T-helper 2 cell treated with Interferon-gamma antibody and Interleukin-4, amounts not matched to agents 5 μg/mL and 100 μg/mL, for 36 hours (primary cell): ENCODE measurements at places on chromosomes 5 and 9.
A peak's percentile ranks its signal among the peaks of the same experiment; 100 is the strongest.

GRCh38 chr5:63700241-63700640 is 262.0 kb downstream of the HTR1A start:
- H3K36me3 ChIP-seq = no peaks in the 10 kb centered on the region
- no peak for DNase-seq
- no peak overlapping the region for H3K4me3 ChIP-seq
- H3K27ac ChIP-seq = no peak overlapping the region

- H3K4me1 ChIP-seq = peaks cover 12% of the 10 kb centered on the region
- H3K27me3 ChIP-seq = no peaks in the 10 kb centered on the region
- H3K36me3 ChIP-seq = peaks cover 18% of the 10 kb centered on the region
- no peak overlapping the region for H3K27ac ChIP-seq
These were observed 3.4 kb downstream of the SSNA1 start for GRCh38 chr9:137191691-137192447.

DNA sequence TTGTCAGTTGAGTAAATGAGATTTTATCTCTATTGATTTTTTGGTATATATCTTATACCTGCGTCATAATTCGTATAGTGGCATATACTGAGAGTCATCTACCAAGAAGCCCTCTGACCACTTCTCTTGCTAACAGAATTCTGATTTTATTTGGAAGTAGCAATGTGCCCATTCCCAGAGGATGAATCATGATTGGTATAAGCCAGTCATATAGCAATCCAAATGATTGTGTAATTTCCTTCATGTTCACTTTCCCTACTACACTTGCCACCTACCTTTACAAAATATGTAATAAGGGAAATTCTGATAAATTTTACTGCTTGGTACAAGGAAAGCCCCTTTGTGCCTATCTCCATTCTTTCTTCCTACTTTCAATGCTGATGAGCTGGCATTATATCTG is 16.1 kb upstream of the ZNF462 start:
- no peak overlapping the region for H3K4me3 ChIP-seq
- no peaks in the 10 kb centered on the region for H3K36me3 ChIP-seq
- H3K4me1 ChIP-seq = no peaks in the 10 kb centered on the region

GRCh38 chr9:88973281-88974045 is 17.8 kb upstream of the S1PR3 start:
- no peak for DNase-seq
- H3K27me3 ChIP-seq = peaks cover 13% of the 10 kb centered on the region
- H3K4me3 ChIP-seq = no peak overlapping the region
- no peak overlapping the region for H3K27ac ChIP-seq
- H3K36me3 ChIP-seq = no peaks in the 10 kb centered on the region

- H3K27ac ChIP-seq = no peak overlapping the region
- DNase-seq = no peak
- no peaks in the 10 kb centered on the region for H3K4me1 ChIP-seq
- no peaks in the 10 kb centered on the region for H3K36me3 ChIP-seq
- no peaks in the 10 kb centered on the region for H3K27me3 ChIP-seq
- no peak overlapping the region for H3K4me3 ChIP-seq
These were observed 63.5 kb downstream of the SPATA31D1 start for GRCh38 chr9:82052081-82052480.

- no peak for DNase-seq
- peaks cover 6% of the 10 kb centered on the region for H3K27me3 ChIP-seq
- peak within 1 kb of the TSS; percentile 58 for H3K4me3 ChIP-seq
- H3K27ac ChIP-seq = no peak within 1 kb of the TSS
- peaks cover 12% of the 10 kb centered on the region for H3K36me3 ChIP-seq
These were observed at the start of gene AK1 for GRCh38 chr9:127877566-127877998. TSS of gene AK1 (minus strand) at chr9:127877675. CDS start at chr9:127874617, 3,058 bp downstream.

DNA sequence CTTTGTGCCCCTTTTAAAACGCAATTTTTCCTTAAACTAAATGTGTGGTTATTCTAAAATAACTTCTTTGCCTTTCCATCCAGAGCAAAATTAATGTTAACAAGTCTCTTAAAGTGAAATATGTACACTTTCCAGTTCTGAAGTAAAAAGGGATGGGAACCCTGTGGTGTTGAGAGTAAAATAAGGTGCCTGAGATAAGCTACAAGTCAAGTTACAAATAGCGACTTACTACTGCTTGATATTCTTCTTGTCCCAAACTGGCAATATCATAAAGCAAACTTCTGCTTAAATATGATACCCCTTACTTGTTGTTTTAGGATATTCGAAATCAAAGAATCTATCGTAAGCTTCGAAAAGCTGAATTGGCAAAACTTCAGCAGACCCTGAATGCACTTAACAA is 18.3 kb upstream of the F2R start:
- no peak for DNase-seq
- H3K27me3 ChIP-seq = no peaks in the 10 kb centered on the region
- H3K4me1 ChIP-seq = peaks cover 5% of the 10 kb centered on the region
- no peak overlapping the region for H3K27ac ChIP-seq
- H3K4me3 ChIP-seq = no peak overlapping the region

- no peaks in the 10 kb centered on the region for H3K36me3 ChIP-seq
- no peak overlapping the region for H3K4me3 ChIP-seq
- H3K27me3 ChIP-seq = no peaks in the 10 kb centered on the region
- H3K4me1 ChIP-seq = peaks cover 36% of the 10 kb centered on the region
These were observed 29.9 kb upstream of the ZSWIM6 start for GRCh38 chr5:61302200-61302563.

- no peaks in the 10 kb centered on the region for H3K27me3 ChIP-seq
- H3K4me3 ChIP-seq = no peak overlapping the region
- no peak for DNase-seq
- no peaks in the 10 kb centered on the region for H3K36me3 ChIP-seq
These were observed 19.4 kb upstream of the LRRC14B start for GRCh38 chr5:171801-172331.

GRCh38 chr5:139669662-139670368 is 21.7 kb downstream of the CXXC5 start:
- H3K27ac ChIP-seq = peak overlapping the region; percentile 32
- H3K4me1 ChIP-seq = peaks cover 19% of the 10 kb centered on the region
- peak overlapping the region; percentile 10 for H3K4me3 ChIP-seq
- H3K27me3 ChIP-seq = peaks cover 3% of the 10 kb centered on the region

DNA sequence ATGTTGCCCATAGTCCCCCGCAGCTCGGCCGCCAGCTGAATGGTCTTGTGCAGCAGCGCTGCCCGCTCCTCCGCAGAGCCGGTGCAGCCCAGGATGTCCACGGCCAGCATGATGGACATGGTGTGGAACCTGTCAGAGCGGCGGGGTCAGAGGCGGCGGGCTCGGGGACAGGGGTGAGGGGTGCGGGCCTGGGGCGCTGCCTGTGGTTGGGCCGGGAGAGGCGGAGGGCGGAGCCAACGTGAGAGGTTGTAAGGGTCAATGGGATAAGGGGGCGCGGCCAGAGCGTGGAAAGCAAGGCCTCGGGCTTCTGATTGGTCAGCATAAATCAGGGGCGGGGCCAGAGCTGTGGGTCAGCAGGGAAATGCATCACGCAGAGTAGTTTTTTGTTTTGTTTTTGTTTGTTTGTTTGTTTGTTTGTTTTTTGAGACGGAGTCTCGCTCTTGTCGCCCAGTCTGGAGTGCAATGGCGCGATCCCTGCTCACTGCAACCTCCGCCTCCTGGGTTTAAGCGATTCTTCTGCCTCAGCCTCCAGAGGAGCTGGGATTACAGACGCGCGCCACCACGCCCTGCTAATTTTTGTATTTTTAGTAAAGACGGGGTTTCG is 6.8 kb upstream of the TOR2A start:
- H3K36me3 ChIP-seq = peaks cover 43% of the 10 kb centered on the region
- DNase-seq = no peak
- no peak overlapping the region for H3K4me3 ChIP-seq

DNA sequence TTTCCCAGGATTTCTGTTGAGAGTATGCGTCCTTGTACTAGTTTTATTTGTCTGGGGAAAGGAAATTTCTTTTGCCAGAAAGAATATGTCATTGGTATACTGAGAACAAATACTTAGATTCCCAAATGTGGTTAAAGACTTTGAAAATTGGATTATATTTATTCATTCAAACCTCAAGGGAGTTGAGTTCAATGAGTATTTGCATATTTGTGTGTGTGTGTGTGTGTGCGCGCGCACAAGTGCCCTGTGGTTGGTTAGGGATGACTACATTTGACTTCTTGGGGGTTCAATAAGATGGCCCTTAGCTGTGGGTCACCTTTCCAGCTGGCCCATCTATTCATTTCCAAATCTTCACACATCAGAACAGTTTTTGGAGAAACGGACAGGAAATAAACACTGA is 4.9 kb downstream of the RXFP3 start:
- H3K4me1 ChIP-seq = peaks cover under 1% of the 10 kb centered on the region
- H3K27ac ChIP-seq = no peak overlapping the region
- DNase-seq = no peak
- H3K4me3 ChIP-seq = no peak overlapping the region
- H3K36me3 ChIP-seq = no peaks in the 10 kb centered on the region

DNA sequence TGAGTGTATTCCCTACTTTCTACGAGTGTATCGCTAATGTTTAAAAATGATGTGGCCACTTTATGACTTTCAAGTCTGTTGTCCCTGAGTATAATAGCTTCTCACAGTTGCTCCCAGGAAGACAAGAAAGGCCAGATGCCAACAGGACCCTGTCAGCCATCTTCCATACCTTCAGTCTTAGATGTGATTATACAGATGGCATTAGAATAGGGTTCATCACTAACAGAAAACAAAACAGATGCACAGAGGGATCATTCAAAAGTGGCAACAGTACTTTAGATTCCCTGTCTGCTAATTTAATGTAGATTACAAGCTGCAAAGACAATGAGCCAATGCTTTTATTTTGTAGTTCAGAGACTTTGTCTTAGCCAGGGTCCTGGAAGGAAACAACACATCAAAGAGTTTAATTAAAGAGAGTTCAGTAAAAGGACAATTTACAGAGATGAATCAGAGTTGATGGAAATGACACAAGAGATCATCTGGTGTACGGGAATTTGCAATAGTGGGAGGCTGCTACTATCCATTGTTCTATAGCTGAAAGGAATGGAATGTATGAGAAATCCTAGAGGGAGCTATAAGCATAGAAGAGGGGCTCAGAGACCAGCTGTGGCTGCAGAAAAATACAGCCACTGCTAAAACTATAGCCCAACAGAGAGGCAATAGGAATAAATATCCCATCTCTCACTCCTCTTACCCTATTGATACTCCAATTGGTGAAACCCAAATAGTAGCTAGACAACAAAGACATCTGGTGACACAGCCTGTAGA is 393.7 kb upstream of the SMC2 start:
- H3K27me3 ChIP-seq = no peaks in the 10 kb centered on the region
- no peak for DNase-seq
- no peaks in the 10 kb centered on the region for H3K36me3 ChIP-seq
- H3K4me3 ChIP-seq = no peak overlapping the region
- no peaks in the 10 kb centered on the region for H3K4me1 ChIP-seq

DNA sequence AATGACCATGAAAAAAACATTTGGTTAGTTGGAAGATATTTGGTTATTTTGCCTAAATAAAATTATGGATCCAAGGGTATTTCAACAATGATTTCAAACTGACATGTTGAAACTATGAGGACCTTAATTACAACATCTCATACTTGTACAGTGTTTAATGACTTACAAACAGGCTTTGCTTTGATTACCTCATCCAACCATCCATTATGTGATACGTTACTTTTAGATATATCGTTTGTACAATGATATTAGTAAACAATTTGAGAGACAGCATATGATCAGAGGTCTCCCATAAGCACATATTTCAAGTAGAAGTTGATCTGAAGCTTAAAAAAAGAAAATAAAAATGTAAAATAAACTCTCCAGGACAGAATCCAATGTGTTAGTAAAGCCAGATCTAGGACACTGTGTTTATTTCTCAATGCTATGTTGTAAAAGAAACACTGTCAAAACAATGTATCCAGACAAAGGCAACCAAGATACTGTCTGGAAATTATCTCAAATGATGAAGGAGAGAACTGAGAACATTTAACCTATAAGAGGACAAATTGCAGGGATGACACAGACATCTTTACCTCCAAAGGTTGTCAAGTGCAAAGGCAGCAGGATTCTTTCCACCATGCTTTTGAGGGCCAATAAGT is 116.0 kb upstream of the TARS1 start:
- H3K36me3 ChIP-seq = no peaks in the 10 kb centered on the region
- no peak for DNase-seq
- H3K27ac ChIP-seq = no peak overlapping the region
- H3K4me1 ChIP-seq = no peaks in the 10 kb centered on the region

- H3K36me3 ChIP-seq = no peaks in the 10 kb centered on the region
- H3K4me1 ChIP-seq = no peaks in the 10 kb centered on the region
These were observed 975 bp downstream of the OCLN start for GRCh38 chr5:69493396-69494133.

DNA sequence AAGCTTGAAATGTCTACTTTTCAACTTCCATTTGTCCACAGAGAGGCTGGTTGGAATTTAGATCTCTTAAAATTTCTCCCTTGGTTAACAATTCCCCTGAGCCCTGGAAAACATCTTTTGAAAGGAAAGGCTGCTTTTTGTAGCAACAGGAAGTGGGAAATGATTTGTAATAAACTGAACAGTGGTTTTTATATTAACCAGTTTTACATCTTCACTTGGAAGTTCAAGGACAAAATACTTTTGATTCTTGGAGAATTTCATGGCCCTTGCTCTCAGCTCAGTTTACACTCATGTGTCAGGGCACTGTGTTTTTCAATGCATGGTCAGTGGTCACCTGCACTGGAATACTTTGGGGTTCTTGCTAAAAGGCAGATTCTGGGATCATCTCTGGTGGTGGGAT is 9.9 kb downstream of the MLANA start:
- no peak overlapping the region for H3K27ac ChIP-seq
- peaks cover 4% of the 10 kb centered on the region for H3K4me1 ChIP-seq
- H3K27me3 ChIP-seq = no peaks in the 10 kb centered on the region
- H3K36me3 ChIP-seq = peaks cover 15% of the 10 kb centered on the region

DNA sequence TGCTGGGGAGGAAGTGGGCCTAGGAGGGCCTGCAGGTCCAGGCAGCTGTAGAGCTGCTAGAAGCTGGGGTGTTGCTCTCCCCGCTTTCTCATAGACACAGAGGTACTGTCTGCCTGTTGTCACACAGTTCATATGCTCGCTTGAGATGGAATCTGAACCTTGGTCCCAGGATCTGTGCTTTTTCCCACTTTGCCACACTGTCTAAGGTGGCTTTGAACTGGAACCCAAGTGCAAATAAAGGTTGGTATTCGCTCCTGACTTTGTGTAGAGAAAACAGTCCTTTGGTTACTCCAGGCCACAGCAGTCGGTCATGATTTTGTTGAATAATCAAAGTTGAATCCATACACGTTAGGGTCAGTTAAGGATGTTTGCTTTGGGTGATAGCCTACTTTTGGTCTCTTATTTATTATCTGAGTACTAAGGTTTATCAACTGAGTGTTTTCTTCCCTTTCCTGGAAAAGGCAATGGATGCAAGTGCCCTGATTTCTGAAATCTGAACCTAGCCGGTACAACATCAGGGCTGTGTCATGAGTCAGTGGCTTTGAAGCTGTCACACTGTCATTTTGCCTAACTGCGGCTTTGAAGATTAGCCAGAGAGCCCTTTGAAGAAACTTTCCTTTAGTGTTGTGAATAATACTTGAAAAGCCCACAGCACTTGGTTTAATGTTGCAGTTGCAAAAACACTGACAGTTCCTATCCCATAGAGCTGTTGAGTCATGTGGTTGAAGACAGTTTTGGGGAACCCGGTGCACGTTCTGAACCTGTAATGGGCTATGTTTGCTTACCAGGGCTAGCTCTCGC is 41.3 kb downstream of the HABP4 start:
- peaks cover 7% of the 10 kb centered on the region for H3K36me3 ChIP-seq
- H3K4me3 ChIP-seq = no peak overlapping the region
- H3K4me1 ChIP-seq = peaks cover 3% of the 10 kb centered on the region
- peak overlapping the region; percentile 52 for H3K27ac ChIP-seq

- no peak overlapping the region for H3K4me3 ChIP-seq
- no peaks in the 10 kb centered on the region for H3K4me1 ChIP-seq
- peaks cover 55% of the 10 kb centered on the region for H3K36me3 ChIP-seq
- DNase-seq = no peak
These were observed 36.0 kb downstream of the ANP32B start for GRCh38 chr9:98019098-98019497.

GRCh38 chr5:85077581-85077980 is 692.9 kb upstream of the EDIL3 start:
- H3K4me1 ChIP-seq = no peaks in the 10 kb centered on the region
- H3K36me3 ChIP-seq = no peaks in the 10 kb centered on the region
- no peak for DNase-seq
- H3K27ac ChIP-seq = no peak overlapping the region
